Transverse colon (tissue), 4 donors: ENCODE measurements at places on chromosomes 2 and 18.
A peak's percentile ranks its signal among the peaks of the same experiment; 100 is the strongest.

DNA sequence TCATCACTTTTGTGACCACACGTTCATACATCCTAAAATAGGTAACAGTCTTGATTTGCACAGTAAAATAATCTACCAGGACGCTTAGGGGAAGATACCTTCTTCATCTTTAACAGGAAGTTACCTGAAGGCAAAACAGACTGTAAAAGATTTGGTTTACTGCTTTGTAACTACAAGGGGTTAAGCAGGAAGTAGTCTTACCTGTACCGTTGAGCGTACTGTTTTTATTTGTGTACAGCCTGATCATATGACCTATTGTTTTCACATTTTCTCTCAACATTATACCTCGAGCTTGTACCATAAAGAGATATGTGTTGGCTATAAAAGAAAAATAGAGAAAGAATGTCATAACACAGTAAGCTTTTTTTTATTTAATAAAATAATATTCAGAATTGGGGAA lies 18.3 kb downstream of the B4GALT6 start:
- no peak overlapping the region for H3K27ac ChIP-seq
- H3K4me3 ChIP-seq = no peak overlapping the region
- H3K4me1 ChIP-seq = no peaks in the 10 kb centered on the region
- H3K27me3 ChIP-seq = no peaks in the 10 kb centered on the region
- no peaks in the 10 kb centered on the region for H3K36me3 ChIP-seq

DNA sequence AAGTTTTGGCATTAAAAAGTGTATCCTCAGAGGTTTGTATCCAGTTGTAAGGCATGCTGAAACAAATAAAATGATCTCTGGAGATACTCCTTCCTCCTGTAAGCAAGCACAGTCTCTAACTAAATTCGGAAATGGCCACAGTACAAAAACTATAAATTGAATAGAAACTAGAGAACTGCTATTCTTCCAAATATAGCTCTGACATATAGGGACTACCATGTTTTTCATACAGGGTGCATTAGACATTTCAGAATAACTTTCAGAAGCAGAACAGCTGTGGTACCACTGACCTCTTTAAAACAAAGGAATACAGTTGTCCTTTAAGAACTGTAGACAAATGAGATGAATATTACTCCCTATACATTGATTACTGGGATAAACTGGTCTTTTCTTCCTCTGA lies 568.5 kb downstream of the ARHGAP15 start:
- no peak for DNase-seq
- H3K4me3 ChIP-seq = no peak overlapping the region
- H3K36me3 ChIP-seq = no peaks in the 10 kb centered on the region
- no peaks in the 10 kb centered on the region for H3K4me1 ChIP-seq
- no peaks in the 10 kb centered on the region for H3K27me3 ChIP-seq

DNA sequence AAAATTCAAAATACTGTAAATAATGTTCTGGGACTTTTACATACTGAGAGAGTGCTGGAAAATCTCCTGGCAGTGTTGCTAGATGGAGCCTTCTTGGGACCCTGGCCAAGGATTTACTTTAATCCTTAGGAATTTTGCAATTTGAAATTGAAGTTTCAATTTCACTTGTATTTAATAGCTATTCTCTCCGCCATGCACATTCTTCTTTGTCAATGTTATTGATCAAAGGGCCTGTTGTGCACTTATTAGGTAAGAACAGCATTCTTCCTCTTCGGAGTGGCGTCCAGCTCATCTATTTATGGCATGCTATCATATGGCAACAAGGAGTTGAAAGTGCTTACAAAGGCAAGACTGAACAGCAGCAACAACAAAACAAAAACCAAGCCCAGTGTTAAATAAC lies 40.1 kb upstream of the SOS1 start:
- no peaks in the 10 kb centered on the region for H3K36me3 ChIP-seq
- no peaks in the 10 kb centered on the region for H3K27me3 ChIP-seq
- no peak overlapping the region for H3K4me3 ChIP-seq
- no peak for DNase-seq

- H3K4me1 ChIP-seq = peaks cover 32% of the 10 kb centered on the region
- H3K4me3 ChIP-seq = no peak overlapping the region
- H3K27me3 ChIP-seq = peaks cover 3% of the 10 kb centered on the region
- no peak for DNase-seq
- no peak overlapping the region for H3K27ac ChIP-seq
Measured at GRCh38 chr18:12409469-12409868, 1.7 kb downstream of the PRELID3A start.

DNA sequence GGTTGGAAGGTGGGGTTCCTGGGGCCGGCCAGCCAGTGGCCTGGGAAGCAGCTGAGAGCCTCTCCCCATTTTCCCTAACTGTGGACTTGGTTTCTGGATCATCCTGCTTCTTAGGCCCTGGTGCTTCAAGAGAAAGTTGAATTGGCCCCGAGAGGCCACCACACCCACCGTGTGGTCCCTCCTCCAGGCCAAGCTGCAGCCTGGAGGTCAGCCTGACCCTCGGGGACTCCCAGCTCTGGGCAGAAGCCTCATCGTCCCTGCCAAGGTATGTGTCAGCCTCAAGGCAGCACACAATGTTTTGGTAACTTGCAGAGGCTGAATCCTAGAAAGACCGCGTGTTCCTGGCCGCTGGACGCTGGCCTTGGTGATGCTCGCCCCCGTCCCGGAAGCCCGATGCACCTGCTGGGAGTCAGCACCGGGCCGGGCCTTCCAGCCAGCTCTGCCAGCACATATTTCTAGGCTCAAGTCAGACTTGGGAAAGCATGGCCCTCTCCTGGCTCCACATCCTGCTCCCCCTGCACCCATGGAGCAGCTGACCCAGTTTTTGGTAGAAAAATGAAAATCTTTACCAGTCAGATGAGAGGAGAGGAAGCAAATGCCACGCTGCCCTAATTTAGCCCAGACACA lies 72.6 kb downstream of the ACTR2 start:
- peak; percentile 49 for DNase-seq
- H3K36me3 ChIP-seq = no peaks in the 10 kb centered on the region
- no peak overlapping the region for H3K4me3 ChIP-seq

DNA sequence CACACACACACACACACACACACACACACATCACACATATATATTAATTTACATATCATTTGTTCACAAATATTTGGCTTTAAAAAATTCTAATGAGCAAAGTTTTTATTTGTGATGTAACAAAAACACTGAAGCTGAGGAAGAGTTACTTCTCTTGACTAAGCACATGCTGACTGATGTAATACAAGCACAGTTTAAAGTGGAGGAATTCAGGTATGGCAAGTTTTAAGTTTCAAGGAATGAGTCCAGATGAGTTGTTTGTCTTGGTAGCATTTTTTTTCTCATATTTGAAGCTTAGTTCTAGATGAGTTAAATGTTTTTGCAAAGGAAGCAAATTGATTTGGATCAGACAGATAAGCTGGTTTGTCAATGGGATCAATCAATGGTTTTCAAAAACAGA lies 20.2 kb upstream of the CALCRL start:
- H3K4me3 ChIP-seq = no peak overlapping the region
- no peak overlapping the region for H3K27ac ChIP-seq
- DNase-seq = no peak
- H3K27me3 ChIP-seq = no peaks in the 10 kb centered on the region

DNA sequence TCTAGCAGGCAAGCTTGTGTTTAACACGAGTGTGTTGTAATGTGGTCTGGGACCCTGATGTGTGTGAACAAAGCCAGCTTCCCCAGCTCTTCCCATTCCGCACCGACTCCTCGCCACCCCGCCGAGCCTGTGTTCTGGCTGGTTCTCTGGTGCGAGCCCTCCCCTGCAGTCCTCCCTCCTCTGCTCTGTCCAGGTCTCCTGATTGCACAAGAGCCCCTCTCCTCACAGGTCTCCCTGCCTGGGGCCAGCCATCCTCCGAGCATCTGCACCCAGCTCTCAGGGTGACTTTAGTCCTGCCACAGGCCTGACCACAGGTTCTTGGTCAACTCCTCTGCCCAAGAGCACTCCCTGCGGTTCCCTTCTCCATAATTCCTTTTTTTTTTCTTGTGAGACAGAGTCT lies 13.2 kb downstream of the SLC66A3 start:
- H3K4me1 ChIP-seq = no peaks in the 10 kb centered on the region
- no peaks in the 10 kb centered on the region for H3K27me3 ChIP-seq
- DNase-seq = no peak
- no peaks in the 10 kb centered on the region for H3K36me3 ChIP-seq

DNA sequence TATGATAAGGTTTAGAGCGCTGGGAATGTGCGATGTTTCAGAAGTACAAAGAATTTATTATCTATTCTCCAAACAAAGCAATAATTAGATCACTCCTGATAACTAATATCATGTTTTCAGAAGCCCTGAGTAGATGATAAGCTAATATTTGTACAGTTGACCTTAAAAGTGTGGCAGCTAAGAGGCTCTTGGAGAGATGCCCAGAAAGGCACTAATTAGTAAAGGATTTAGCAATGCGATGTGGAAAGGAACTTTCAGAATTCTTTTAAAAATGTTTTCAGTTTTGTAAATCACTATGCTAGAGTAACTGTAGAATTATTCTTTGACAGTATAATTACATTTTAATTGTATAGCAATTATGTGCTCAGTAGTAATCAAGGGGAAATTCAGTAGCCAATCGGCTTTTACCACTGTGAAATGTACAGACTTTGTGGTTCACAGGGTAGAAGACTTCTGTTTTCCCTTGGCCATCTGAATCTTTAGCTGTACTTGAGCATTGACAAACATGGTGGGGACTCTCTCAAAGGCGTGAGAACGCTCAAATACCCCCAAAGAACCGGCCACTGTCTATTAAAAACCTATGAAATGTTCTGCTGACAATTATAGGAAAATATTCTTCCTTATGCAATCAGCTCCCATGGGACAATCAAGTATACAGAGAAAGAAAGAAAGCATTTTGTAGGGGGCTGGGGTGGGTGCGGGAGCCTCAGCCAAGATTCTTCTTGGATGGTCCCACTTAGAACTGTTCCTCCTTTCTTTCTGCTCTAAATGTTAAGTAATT lies 262.8 kb upstream of the AGAP1 start:
- H3K36me3 ChIP-seq = no peaks in the 10 kb centered on the region
- H3K27ac ChIP-seq = no peak overlapping the region
- peaks cover 7% of the 10 kb centered on the region for H3K4me1 ChIP-seq
- no peak overlapping the region for H3K4me3 ChIP-seq
- H3K27me3 ChIP-seq = no peaks in the 10 kb centered on the region

DNA sequence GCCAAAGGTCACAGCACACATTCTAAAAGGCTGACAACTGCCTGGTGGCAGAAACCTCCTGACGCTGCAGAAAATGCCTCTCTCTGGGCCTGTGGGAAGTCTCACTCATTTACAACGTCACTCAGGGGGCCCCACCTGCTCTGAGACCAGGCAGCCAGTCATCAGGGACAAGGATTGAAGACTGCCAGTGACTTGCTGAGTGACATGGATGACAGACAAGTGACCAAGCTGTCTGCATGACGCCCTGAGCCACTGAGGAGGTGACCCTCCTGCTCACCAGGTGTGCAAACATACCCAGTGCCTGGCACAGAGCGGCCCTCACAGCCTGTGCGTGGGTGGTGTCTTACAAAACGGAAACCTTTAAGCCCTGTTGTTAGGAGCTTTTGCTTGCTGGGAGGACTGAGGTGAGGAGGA lies 392.4 kb downstream of the TNS1 start:
- H3K4me1 ChIP-seq = no peaks in the 10 kb centered on the region
- no peaks in the 10 kb centered on the region for H3K27me3 ChIP-seq
- no peak overlapping the region for H3K27ac ChIP-seq
- no peak for DNase-seq
- H3K4me3 ChIP-seq = no peak overlapping the region

- no peak overlapping the region for H3K4me3 ChIP-seq
- no peak overlapping the region for H3K27ac ChIP-seq
- no peaks in the 10 kb centered on the region for H3K4me1 ChIP-seq
- DNase-seq = no peak
- H3K27me3 ChIP-seq = no peaks in the 10 kb centered on the region
Measured at GRCh38 chr2:220469201-220469600, 841.8 kb downstream of the SLC4A3 start.

GRCh38 chr2:239916205-239917124 lies 108.7 kb downstream of the NDUFA10 start:
- H3K36me3 ChIP-seq = no peaks in the 10 kb centered on the region
- no peak overlapping the region for H3K27ac ChIP-seq
- peaks cover 6% of the 10 kb centered on the region for H3K4me1 ChIP-seq
- no peaks in the 10 kb centered on the region for H3K27me3 ChIP-seq

- no peak overlapping the region for H3K27ac ChIP-seq
- H3K36me3 ChIP-seq = no peaks in the 10 kb centered on the region
- H3K4me3 ChIP-seq = no peak overlapping the region
- no peaks in the 10 kb centered on the region for H3K4me1 ChIP-seq
- no peak for DNase-seq
Measured at GRCh38 chr2:101796825-101797600, 99.5 kb downstream of the MAP4K4 start.

DNA sequence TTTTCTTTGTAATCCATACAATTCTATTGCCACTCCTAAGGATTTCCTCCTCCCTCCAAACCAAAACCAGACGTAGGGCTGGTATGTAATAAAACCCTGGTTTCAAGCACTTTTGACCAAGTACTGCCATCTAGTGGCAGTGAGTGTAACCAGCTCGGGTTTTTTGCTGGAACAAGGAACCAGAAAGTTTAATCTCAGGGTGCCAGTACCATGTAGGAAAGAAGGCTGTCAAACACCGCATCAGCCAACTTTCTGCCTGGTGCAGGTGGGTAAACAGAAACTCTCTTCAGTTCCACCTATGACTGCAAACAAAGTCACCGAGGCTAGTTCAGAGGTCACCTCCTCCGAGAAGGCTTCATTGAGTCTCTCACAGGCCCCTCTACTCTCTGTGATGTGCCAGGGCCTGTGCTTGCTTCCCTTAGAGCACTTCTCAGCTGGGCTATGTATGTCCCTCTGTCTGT lies 10.2 kb upstream of the THNSL2 start:
- no peaks in the 10 kb centered on the region for H3K27me3 ChIP-seq
- peak; percentile 75 for DNase-seq
- peak overlapping the region; percentile 28 for H3K27ac ChIP-seq
- H3K4me1 ChIP-seq = no peaks in the 10 kb centered on the region

DNA sequence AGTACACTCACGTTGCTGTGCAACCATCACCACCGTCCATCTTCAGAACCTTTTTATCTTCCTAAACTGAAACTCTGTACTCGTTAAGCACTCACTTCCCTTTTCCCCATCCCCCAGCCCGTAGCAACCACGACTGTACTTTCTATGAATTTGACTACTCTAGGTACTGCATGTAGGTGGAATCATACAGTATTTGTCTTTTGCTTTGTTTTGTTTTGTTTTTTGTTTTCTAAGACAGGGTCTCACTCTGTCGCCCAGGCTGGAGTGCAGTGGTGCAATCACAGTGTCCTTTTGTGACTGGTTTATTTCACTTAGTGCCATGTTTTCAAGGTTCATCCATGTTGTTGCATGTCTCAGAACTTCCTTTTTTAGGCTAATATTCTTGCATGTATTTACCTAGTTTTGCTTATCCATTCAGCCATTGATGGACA lies 7.0 kb upstream of the TYMS start:
- no peak for DNase-seq
- H3K27ac ChIP-seq = no peak overlapping the region
- H3K4me1 ChIP-seq = no peaks in the 10 kb centered on the region

- H3K27ac ChIP-seq = no peak overlapping the region
- no peak for DNase-seq
- peaks cover 5% of the 10 kb centered on the region for H3K4me1 ChIP-seq
- no peaks in the 10 kb centered on the region for H3K27me3 ChIP-seq
Measured at GRCh38 chr2:74424139-74424992, 2.8 kb downstream of the WDR54 start.

GRCh38 chr2:39124000-39124745 lies 3.3 kb upstream of the SOS1 start:
- no peaks in the 10 kb centered on the region for H3K27me3 ChIP-seq
- H3K27ac ChIP-seq = peak overlapping the region; percentile 95
- H3K4me1 ChIP-seq = peaks cover 19% of the 10 kb centered on the region
- peak overlapping the region; percentile 60 for H3K4me3 ChIP-seq
